ENCODE measurements at places on chromosomes 12 and 14.

DNA sequence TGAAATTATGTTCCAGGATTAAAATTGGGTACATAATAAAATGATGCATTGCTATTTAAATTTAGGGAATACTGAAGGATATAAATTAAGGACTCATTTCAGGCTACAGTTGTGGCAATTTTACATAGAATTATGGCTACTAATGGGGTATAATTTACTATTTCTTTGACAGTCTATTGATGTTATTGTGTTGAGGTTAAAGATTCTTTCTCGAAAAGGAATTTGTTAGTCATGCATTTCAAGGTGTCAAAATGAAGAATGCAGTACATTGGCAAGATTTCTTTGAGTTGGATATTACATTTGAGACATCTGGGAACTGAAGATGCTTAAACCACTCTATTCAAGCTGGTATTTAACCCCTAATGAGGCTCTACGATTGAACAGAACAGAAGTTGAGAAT is 28.3 kb downstream of the SLC5A8 start:
- no peak for DNase-seq

GRCh38 chr14:59055439-59056045 is 132.9 kb upstream of the DAAM1 start:
- DNase-seq = peak; percentile 0

DNA sequence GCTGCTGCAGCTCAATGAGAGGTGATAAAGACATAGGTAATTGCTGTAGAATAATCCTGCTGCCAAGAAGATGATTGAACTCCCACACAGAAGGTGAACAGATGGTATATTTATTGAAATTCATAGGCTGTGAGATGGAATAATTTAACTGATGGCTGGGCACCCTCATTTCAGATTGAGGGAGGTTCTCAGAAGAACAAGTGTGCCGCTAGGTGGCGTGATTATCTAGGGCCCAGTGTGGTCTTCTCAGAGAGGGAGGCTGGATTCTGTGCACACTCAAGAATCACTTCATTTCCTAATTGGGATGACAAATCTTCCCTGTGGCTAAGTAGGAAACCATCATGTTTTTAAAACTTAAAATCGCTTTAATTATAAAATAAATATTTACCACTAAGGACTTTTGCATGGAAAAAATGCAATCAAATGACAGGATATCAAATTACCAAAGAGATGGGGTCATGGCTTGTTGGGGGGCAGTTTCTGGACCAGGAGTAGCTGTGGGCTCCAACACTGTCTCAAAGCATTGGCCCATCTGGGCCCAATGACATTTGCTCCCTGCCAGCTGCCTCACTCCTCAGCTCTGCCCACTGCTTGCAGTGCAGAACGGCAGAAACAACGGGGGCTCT is 132.3 kb downstream of the SNAPC1 start:
- DNase-seq = peak; percentile 35

- DNase-seq = peak; percentile 4
Observed at GRCh38 chr12:118418385-118419057, 42.2 kb downstream of the SUDS3 start.

DNA sequence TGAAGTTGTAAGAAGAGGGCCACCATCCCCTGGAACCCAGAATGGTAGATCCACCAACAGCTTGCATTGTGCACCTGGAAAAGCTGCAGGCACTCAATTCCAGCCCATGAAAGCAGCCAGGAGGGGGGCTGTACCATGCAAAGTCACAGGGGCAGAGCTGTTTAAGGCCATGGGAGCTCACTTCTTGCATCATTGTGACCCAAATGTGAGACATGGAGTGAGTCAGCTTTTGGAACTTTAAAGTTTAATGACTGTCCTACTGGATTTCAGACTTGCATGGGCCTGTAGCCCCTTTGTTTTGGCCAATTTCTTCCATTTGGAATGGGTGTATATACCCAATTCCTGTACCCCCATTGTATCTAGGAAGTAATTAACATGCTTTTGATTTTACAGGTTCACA is 50.8 kb downstream of the SLC16A7 start:
- DNase-seq = no peak

DNA sequence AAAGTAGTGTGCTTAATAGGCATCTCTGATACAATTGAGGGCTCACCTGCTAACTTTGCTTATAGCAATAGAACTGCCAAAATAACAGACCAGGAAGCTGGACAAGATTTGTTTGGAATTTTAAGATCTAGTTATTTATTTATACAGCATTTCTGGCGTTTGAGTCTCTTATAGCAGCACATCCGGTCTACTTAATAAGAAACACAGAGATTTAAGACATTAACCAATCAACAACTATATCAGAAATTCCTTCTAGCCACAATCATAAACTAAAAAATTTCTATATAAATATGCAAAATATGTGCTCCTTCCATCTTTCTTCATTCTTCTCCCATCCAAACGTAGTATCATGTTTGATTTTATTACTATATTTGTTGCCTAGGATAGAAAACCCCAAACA is 2.6 kb downstream of the RTN1 start:
- no peak for DNase-seq

DNA sequence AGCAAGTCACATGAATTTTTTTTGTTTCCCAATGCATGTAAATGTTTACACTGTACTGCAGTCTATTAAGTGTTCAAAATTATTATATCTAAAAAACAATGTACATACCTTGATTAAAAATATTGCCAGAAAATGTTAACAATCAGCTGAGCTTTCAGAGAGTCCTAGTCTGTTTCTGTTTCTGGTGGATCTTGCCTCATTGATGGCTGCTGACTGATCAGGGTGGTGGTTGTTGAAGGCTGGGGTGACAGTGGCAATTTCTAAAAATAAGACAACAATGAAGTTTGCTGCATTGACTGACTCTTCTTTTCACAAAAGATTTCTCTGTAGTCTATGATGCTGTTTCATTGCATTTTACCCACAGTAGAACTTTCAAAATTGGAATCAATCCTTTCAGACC is 16.6 kb upstream of the KLRD1 start:
- no peak for DNase-seq

- no peak for DNase-seq
Observed at GRCh38 chr12:74619084-74619483, 81.4 kb downstream of the ATXN7L3B start.
